ENCODE measurements at places on chromosomes 5 and 9.

- DNase-seq: no peak
Observed at GRCh38 chr5:116897291-116897690, 322.7 kb upstream of the SEMA6A start.

DNA sequence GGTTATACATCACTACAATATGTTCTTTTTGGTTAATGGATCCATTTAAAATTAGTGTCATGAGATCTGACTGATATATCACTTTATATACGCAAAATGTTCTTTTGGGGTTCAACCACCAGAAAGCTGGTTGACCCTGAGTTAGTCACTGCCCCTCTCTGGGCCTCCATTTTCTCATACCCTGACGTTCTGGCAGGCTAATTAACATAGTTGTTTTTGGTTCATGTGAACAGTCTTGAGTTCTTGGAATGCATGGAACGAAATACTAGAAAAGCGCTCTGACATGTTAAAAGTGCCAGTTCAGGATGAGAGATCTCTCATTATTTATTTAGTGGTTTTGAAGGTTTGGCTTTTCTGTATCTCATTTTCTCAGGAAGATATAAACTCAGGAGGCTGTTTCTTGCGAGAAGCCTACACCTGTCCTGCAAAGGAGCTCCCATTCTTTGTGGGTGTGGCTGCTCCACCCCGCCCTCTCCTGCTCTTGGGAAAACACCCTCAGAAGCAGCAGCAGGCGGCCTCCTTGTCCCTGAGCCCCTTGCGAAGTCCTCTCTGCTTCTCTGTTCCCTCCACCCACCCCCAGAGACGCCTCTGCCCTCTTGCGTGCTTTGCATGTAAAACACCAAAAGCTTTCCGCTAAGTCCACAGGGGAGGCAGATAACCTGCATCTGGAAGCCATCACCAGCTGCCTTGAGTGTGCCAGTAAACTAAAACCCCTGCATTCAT, 302.4 kb upstream of the PANK3 start:
- no peak for DNase-seq

GRCh38 chr5:56986626-56986947, 34.7 kb upstream of the MIER3 start:
- DNase-seq: no peak

GRCh38 chr9:123402981-123403509, 47.0 kb downstream of the CRB2 start:
- no peak for DNase-seq

DNA sequence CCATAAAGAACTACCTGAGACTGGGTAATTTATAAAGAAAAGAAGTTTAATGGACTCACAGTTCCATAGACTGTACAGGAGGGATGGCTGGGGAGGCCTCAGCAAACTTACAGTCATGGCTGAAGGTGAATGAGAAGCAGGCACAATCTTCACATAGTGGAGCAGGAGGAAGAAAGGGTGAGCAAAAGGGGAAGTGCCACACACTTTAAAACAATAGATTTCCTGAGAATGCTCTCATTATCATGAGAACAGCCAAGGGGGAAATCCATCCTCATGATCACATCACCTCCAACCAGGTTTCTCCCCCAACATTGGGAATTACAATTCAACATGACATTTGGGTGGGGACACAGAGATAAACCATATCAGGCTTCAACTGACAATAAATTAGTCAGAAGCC, 664.9 kb downstream of the TAF11L14 start:
- DNase-seq: no peak

DNA sequence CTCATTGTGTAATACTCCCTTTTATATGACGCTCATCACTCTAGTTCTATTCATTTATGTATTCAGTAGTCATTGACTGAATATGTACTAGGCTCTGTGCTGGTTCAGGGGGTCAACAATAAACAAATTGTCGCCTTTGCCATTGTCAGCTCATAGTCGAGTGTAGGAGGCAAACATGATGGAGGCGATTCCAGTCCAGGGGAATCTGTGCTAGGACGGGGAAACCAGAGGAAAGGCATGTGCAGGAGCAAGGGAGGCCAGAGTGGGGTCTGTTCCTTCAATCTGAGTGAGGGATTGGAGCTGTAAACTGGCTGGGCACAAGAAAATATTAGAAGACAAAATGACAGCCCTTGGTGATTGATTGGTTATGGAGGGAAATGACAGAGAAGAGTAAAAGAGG, 83.9 kb downstream of the ANGPTL2 start:
- no peak for DNase-seq

GRCh38 chr9:128061275-128061960, 5.7 kb downstream of the NAIF1 start:
- no peak for DNase-seq

- DNase-seq: no peak
Observed at GRCh38 chr5:102834438-102834964, 79.4 kb downstream of the PAM start.

- no peak for DNase-seq
Observed at GRCh38 chr9:16930578-16930977, 60.1 kb upstream of the BNC2 start.

DNA sequence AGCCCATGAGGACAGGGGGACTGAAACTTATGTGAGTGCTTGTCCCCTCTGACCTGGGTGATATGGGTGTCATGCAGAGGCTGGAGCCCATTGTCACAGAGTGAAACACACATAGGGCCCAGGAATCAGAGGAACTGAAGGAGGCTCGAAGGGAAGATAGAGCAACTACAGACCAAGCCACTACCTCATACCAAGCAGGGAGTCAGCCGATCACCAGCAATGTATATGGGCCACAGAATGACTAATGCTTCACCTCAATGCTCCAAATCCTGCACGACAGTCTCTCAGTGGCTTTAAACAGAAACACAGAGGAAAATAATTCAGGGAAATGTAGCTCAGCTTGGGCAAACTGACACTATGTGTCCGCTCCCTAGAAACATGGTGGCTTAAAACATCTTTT, 8.9 kb upstream of the FBXW11 start:
- no peak for DNase-seq

- DNase-seq: no peak
Observed at GRCh38 chr5:77924081-77924480, 147.9 kb upstream of the TBCA start.

GRCh38 chr5:136013559-136013958, 15.2 kb upstream of the TGFBI start:
- no peak for DNase-seq

DNA sequence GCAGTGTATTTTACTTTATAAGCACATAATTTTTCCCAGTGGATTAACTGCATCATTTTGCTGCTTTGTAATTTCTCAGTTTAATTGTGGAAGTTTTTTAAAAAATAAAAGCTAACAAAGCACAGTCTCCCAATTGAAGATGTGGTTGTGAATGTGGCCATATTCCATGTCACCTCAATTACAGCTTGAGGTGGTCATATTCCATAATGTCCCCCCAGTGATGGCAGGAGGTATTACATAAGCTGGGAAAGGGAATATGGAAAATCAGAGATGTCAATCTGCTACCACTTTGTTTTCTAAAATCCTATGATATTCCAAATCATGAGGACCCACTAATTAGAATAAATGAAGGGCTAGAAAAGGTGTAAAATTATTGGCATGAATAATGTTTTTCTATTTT, 1672.0 kb upstream of the CDH9 start:
- DNase-seq: no peak

- no peak for DNase-seq
Observed at GRCh38 chr9:33375841-33376321, 26.5 kb downstream of the AQP7 start.

- DNase-seq: no peak
Observed at GRCh38 chr9:109248133-109248581, 72.7 kb downstream of the EPB41L4B start.

- no peak for DNase-seq
Observed at GRCh38 chr9:78712903-78713613, 416.1 kb downstream of the PSAT1 start.

- DNase-seq: no peak
Observed at GRCh38 chr9:29212397-29213387, 1639.4 kb upstream of the C9orf72 start.

DNA sequence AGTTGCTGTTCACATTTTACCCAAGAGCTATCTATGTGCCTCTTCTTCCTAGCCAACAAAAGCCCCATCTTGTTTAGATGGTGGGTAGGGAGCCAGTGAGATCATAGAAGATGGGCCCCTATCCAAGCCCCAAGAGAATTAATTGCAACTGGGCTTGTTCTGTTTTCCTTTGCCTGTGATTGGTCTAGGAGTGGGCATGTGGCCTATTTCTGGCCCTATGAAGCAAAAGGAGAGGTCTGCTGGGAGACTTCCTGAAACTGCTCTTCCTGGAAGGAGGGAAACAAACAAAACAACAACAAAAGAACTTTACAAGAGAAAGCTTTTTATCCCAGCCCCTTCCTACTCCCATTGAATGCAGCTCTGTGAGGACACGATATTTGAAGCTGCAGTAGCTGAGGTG, 32.5 kb upstream of the ALDOB start:
- DNase-seq: no peak

DNA sequence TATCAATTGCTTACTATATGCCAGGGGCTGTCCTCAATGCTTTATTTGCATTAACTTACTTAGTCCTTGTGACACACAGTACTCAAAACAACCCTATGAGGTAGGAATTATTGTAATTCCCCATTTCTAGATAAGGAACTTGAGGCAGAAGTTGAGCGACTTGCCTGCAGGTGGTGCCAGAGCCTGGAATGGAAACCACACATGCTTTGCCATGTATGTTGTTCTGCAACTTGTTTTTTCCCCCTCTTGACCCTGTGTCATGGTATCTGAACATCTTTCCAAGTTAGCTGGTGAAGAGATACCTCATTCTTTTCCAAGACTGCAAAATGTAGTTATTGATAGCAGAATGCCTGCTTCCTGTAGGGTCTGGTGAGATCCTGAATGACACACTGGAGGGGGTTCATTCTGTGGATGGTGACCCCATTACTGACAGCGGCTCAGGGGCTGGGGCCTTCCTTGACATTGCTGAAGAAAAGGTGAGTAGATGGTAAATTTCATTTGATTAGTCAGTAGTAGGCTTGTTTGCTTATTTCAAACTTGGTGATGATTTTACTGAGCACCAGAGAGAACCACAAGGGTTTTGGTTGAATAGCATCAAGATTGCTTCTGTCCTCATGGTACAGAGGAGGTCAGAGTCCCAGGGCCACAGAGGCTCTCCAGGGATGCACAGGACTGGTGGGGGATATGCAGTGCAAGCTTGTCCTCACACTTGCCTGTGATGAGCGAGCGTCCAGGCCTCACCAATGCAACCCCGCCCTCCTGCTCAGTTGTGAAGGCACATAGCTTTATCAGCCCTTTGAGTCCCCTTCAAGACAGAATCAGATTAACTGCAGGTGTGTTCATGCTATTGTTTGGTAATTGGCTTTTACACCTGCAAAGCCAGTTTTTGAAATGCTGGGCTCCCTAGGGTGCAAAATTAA, 57.0 kb downstream of the COL15A1 start:
- peak; percentile 28 for DNase-seq

Data from stimulated activated CD8-positive, alpha-beta memory T cell treated with anti-CD3 and anti-CD28 coated beads, Interleukin-12 subunit alpha, Interleukin-12 subunit beta, amount 100 ng/mL, for 4 hours (primary cell).